ENCODE measurements at places on chromosomes 2 and 18.

DNA sequence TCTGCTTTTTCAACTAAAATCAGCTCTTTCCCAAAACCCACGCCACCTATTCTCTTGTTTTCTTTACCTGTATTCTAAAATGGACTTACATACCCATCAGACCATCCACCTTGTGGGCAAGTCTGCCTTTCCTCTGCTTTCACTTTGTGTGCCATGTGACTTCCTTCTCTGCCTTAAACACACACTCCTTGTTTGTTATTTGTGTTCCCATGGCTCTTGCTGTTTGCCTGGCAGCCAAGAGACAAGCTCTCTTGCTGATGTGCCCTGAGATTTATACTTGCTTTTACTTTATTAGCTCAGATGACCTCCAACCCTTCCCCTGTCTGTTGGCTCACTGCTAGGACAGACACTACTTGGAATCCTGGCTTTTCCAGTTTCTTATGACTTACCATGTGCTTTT is 309.7 kb upstream of the LRRTM4 start:
- DNase-seq = no peak

- DNase-seq = no peak
Measured at GRCh38 chr18:8163286-8163959, 445.8 kb upstream of the RAB12 start.

DNA sequence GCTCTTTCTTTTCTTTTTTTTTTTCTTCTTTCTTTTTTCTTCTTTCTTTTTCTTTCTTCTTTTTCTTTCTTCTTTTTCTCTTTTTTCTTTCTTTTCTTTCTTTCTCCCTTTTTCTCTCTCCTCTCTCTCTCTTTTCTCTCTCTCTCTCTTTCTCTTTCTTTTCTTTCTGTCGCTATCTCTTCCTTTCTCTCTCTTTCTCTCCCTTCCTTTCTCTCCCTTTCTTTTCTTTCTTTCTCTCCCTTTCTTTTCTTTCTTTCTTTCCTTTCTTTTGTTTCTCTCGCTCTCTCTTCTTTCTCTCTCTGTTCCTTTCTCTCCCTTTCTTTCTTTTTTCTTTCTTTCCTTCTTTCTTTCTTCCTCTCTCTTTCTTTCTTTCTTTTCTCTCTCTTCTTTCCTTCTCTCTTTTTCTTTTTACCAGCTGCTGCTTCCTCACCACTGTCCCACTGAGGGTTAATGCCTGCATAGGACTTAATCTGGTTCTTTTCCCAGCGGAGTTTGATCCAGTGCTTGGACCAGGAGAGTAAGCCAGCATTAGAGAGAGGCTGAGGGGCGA is 145.4 kb upstream of the SIX2 start:
- no peak for DNase-seq

GRCh38 chr2:191857259-191857805 is 10.4 kb upstream of the CAVIN2 start:
- no peak for DNase-seq

GRCh38 chr2:174446531-174446930 is 40.3 kb downstream of the GPR155 start:
- DNase-seq = no peak

DNA sequence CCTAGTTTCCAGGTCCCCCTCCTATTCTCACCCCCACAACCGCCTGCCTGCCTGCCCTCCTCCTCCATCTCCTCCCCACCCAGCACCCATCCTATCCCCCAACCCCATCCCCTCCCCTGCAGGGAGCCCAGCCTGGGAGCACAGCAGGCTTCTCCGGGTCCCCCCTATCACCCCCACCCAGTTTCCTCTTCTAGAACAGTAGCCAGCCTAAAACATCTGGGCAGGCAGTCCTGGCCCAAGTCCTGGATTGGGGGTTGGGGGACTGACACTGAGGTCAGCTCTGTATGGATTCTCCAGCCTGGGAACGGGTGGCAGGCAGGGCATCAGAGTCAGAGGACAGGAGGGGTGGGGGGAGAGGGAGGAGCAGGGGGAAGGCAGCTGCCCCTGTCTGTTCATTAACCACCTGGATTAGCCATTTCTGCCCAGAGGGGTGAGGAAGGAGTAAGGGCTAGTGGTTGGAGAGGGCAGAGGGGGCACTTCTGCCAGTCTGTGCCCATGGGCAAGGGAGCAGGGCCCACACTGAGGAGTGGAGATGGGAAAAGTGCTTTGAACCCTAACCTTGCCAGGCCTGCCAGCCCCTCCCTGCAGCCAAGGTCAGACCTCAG is 60.0 kb downstream of the TNS1 start:
- no peak for DNase-seq

DNA sequence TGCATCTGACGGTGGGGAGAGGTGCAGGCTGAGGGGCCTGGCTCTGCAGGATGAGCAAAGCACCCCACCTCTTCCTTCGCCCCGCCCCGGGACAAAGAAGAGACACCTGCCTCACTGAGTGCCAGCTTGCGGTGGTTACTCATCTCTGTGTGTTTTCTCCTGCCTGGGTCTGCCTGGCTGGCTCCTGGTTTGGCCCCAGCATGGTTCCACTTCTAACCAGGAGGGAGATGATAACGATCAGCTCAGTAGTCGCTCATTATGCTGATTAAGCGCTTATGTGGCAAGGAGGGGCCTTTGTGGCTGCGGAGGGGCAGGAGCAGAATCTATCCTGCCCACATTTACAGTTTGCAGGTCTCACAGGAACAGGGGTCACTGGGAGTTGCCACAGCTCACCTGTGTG is 68.7 kb upstream of the EDAR start:
- no peak for DNase-seq

- no peak for DNase-seq
Measured at GRCh38 chr2:96771796-96772618, 11.3 kb downstream of the CNNM4 start.

DNA sequence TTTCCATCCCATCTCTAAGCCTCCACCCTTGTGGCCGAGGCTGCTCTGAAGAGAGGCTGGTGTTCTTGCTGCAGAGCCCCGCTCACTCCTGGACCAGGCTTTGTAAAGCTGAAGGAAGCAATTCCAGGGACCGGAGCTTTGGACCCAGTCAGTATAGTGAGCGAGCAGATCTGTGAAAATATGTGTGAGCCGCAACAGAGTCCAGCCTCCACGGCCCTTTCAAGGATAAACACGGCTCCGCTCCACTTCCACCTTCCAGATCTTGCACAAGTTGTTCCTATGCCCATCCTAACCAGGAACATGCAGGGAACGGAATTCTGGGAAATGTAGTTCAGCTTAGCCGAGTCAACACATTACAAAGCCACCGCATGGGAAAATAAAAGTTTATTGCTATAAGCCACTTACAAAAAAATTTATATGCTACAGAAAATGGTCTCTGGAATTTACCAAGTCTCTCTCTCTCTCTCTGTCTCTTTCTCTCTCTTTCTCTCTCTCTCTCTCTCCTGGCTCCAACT is 151.7 kb upstream of the ZNF521 start:
- peak; percentile 17 for DNase-seq

DNA sequence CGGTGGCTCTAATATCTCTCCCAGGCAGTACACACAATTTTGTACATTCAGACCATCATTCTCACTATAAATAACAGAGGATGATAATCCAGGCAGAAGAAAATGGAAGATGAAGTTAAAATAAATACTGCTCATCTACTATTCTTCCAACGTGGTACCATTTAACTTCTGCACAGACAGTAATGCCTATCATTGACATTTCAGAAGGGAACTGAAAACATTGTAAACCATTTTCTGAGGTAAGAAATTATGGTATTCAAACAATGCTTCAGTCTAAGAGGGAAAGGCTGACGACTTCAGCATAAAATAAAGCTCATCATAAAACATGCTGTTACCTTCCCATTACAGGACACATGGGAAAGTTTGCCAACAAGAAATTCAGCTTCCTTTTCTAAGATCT is 814.4 kb downstream of the NR4A2 start:
- DNase-seq = no peak

DNA sequence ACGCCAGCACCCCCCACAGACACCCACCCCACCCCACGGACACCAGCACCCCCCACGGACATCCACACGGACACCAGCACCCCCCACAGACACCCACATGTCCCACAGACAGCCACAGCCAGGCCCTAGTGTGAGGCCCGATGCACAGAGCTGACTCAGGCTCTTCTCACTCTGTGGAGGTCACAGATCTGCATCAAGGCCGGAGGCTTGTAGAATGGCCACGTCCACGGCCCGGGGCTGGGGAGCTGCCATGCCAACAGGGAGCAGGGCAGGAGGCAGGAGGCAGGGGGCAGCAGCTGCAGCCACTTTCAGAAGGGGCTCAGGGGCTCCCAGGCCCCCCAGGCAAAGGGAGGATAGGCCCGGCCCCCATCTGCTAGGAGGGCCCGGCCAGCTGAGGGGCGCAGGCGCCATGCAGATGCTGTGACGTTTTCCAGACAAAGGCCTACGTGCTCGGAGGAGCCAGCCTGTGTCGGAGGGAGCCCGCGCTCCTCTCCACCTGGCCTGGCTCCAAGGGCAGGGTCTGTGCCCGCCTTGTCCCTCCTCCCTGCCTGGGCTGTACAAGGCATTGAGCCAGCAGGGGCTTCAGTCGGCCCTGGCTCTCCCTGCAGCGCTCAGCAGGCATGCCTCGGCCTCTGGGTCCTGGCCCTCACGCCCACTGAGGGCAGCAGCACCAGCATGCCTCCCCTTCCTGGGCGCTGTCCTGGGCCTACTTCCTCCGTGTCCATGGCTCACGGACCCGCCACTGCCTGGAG is 249.0 kb downstream of the TWIST2 start:
- no peak for DNase-seq

DNA sequence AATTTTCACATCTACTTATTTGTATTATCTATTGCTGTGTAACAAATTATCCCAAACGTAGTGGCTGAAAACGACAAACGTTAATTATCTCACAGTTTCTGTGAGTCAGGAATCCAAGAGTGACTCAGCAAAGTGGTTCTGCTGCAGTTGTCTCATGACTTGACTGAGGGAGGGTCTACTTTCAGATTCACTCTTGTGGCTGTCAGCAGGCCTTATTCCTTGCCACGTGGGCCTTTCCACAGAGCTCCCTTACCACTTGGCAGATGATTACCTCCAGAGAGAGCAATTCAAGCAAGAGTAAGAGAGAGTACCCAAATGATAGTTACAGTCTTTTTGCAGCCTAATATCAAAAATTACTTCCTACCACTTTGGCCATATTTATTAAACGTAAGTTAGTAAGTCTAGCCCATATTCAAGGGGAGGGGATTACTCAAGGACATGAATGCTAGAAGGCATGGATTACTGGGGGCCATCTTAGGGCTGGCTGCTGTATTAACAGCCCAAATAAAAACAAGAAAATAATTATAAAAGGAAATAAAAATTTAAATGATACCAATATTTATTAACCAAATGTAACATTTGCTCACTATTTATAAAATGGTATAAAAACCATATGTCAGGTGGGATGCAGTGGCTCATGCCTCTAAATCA is 48.7 kb upstream of the NBEAL1 start:
- peak; percentile 7 for DNase-seq

DNA sequence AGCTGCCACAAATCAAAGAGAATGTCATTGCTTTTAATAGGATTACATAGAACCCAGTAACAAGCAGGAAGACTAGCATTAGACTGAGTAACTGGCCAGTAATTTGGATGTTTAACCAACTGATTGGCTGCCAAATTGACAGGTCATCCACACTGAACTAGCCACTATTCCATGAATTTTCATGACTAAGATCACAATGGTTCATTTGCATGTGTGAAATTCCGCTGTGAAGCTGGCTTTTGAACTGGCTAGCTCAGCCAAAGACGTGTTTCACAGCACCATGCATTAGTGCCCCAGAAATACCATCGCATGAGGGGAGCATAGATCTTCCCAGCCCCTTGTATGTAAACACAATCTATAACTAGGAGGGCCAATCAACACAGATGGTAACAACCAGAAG is 649.8 kb downstream of the ARHGAP15 start:
- no peak for DNase-seq

- no peak for DNase-seq
Measured at GRCh38 chr2:17223211-17223610, 295.0 kb downstream of the RAD51AP2 start.

- DNase-seq = no peak
Measured at GRCh38 chr2:201157694-201158093, 25.2 kb upstream of the CASP10 start.

Data from COLO829 (cell line).